ENCODE measurements at places on chromosomes 11 and 22.

GRCh38 chr22:44335903-44336803 lies 23.4 kb upstream of the SHISAL1 start:
- no peak for DNase-seq

DNA sequence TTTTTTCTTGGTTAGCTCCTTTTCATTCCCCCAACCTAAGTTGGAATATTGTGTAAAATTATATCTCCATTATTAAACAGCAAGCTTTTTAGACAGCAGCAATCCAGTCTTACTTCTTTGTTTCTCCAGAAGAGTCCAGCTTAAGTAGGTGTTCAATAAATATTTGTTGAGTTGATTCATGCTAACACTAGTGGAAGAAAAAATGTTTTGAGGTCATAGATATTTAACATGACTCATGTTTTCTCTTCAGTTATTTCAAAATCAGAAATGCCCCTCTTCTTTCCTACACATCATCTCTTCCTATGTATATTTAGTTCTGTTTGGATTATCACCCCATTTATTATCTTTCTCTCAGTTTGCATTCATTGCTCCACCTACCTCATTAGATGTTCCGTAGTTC lies 20.3 kb downstream of the CCDC83 start:
- DNase-seq: no peak

GRCh38 chr11:9250139-9250582 lies 15.0 kb downstream of the DENND5A start:
- DNase-seq: no peak

- no peak for DNase-seq
These were observed 23.1 kb downstream of the MN1 start for GRCh38 chr22:27778294-27779090.

- DNase-seq: peak; percentile 24
These were observed 16.1 kb upstream of the RELT start for GRCh38 chr11:73359930-73360742.

DNA sequence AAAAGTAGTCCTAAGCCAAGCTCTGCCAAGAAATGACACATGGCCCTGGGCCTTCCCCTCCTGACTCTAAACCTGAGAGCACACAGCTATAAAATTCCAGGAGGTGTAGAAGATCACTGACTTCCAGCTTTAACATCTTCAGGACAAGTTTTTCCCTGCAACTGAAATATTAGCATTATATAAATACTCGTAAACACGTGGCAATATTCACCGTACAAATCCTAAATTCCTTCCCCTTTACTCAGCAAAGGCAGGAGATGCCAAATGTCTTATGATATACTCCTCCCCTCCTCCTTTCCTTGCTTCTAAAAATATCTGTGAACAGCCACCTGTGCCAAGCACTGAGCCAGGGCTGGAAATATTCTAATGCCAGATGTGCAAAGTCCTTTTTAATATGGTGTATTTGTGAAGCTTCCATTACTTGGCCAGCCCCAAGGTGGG lies 194.0 kb downstream of the LARGE1 start:
- no peak for DNase-seq

GRCh38 chr22:25666308-25666707 lies 75.7 kb upstream of the MYO18B start:
- no peak for DNase-seq

DNA sequence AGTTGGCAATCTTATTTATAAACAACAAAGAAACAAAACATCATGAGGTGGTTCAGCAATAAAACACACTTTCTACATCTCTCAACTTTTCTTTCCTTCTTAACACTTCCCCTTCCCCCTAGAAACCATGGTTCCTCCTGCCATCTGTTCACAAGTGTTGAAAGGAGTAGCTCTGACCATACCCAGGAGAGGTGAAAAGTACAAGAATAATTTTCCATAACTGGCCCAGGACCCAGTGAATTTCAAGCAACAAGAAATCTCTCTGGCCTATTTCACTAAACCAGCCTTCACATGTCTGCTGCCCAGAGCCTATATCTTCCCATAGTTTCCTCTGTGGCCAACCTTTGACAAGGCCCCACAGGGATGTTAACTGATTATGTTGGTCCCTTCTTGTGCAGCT lies 98.2 kb upstream of the CEP126 start:
- DNase-seq: no peak

- DNase-seq: no peak
These were observed 14.4 kb upstream of the DEPDC7 start for GRCh38 chr11:33001281-33001680.

DNA sequence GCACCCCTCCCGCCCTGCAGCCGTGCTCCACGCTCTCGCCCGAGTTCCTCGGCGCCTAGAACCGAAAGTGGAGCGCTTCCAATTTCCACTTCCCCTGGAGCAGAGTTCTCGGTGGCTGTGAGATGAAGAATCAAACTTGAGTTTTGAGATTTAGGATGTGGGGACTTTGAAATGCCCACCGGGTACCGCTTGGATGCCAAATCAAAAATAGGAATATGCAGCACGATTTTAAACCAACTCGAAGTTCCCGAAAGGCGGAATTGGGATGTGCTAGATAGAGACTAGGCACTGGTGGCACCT lies 569 bp downstream of the POLA2 start:
- DNase-seq: no peak

DNA sequence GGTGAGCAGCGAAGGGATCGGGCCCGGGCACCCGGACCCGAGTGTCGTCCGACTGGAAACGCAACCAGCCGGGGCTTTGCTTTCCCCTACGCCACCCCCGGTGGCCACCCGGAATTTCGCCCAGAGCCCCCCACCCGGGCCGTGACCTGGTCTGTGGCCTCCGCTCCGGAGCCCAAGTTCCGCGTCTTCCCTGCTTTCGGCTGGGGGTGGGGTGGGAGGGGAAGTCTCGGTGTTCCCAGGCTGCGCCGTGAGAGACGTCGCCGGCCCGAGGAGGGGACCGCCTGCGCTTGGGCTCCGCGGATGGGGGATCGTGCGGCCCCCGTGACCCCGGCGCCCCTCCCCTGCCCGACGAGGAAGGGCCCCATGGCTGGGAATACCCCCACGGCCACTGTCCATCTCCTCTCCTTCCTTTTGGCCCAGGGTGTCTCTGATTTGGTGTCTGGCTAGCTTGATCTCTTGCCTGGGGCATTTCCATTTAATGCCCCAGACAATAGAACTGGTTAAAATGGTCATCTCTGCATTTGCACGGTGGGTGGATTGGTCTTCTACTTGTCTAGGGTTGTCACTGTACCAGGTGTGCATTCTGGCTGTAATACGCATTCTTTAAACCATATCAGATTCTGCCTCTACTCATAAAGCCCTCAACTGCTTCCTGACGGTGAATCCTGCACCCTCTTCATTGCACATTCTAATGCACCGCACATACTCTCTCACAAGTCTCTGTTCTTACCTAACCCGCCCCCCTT lies 789 bp downstream of the SIK2 start:
- peak; percentile 67 for DNase-seq

DNA sequence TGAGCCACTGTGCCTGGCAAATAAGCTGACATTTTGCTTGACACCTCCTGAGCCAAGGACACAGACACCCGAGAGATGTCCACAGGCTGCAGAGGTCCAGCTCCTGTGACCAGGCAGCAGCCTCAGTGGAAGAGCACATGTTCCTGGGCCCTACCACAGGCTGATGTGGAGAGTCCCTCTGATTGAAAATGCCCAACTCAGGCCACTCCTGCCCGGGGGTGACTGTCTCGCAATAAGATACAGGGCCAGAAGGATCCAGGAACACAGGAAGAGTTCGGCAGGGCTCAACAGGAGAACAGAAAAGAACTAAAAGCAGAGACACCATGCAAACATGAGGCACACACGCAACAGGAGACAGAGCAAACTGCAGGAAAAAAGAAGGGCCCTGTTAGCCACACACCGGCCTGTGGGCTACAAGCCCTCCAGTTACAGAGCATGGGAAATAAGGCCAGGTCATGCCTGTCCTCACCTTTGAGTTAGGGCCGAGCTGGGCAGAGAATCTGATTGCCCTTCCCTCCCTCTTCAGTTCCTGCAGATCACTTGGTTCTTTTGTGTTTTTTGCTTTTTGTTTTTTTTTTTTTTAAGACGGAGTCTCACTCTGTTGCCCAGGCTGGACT lies 28.3 kb upstream of the MALAT1 start:
- DNase-seq: no peak

DNA sequence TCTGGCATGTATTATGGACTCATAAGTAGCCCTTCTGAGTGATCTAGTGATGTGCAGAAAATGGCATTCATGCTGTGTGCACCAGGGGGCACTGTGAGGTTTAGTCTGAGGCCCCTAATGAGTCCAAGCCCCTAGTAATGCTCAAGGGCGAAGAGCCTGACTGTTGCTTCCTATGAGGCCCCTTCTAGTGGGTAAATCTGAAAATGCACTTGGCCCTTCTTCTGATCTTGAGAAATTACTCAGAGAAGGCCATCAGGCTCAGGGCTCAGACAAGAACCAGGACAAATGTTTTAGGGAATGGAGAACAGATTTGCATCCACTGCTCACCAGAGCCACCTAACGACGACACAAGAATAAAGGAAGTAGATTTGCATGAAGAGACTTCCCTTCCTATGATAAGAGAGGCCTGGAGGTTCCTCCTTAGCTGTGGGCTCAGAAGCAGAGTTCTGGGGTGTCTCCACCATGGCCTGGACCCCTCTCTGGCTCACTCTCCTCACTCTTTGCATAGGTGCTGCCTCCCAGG lies 75.8 kb downstream of the GGTLC2 start:
- DNase-seq: no peak

- DNase-seq: no peak
These were observed 9.9 kb downstream of the PISD start for GRCh38 chr22:31652088-31652487.

- DNase-seq: no peak
These were observed 34.2 kb downstream of the LRRC10B start for GRCh38 chr11:61542705-61543104.

DNA sequence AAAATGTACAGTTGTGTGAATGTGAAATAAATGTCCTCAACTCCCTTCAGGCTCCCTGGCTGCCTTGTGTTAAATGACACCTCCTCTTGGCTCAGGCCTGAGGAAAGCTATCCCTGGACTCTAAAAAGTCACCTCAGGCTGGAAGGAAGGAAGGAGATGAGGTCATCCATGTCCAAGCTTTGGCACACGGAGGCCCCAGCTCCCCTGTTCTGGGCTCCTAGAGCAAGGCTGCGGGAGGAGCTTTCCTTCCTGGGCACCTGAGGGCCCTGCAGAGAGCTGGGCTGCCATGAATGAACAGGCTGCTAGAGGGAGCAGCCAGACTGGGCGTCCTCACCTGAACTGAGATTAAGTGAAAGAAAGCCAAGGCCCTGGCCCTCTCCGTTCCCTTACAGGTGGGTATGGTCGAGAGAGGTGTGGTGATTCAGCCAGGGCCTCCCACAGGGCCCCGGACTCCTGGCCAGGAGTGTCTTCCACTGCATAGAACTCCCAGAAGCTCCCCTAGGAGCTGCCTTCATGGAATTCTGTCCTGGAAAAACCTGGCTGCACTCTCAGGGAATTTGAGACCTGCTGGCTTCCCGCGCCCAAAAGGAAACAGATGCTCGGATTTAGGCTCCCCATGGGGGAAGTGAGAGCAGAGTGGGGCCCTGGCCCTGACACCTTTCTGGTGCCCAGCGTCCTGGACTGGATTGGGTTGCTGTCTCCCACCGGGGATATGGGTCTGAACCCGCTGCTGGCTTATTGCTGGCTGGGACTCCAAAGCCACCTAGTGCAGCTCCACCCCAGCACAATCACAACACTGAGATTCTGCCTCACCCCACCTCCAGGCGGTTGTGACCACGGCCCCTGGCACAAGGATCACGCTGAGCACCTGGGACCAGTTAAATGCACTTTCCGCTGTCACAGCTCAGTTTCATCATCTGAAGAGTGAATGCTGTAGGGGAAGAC lies 22.2 kb downstream of the MYBPC3 start:
- DNase-seq: peak; percentile 72

DNA sequence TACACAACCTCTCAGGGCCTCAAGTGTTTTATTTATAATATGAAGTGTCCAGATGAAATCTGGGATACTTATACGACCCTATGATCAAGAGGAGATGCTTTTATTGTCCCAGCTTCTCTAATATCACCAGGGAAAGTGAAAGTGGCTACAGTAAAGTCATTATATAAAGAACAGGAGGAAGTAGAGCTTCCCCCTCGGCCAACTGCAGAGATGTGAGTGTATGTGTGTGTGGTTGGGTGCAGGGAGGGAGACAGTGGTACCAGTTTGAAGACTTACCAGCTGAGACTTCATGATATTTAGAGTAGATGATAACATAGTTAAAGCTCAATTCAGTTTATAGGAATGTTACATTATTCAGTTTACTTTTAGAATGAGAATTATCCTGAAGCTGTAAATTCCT lies 373.6 kb upstream of the DDI1 start:
- no peak for DNase-seq

Measured in C1 segment of cervical spinal cord (tissue), 14 donors.